ENCODE measurements at places on chromosomes 3 and 15. TPM values are rescaled to one million over a fixed set of nuclear protein-coding genes. Genes with fewer than 3 reads are reported as not detected.

DNA sequence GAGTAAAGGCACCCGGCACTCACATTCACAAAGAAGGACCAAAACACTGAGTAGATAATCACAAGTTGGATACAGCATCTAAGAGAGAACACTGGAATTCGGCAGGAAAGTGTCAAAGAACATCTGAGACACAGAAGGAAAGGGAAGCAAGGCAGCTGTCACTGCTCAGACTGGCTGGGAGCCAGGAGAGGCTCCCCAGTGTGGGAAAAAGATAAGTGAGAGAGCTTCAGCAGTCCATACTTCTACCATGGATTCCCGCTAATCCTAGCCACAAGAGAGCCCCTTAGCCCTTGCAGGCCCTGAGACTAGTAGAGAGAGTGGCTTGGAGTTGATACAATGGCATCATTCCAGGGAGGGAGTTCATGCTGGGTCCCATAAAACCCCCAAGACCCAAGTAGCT, 36.7 kb upstream of the CP start:
- peak; percentile 64 for DNase-seq
- H3K4me3 ChIP-seq, result no peak overlapping the region
- no peaks in the 10 kb centered on the region for H3K4me1 ChIP-seq
- no peak overlapping the region for H3K27ac ChIP-seq
- H3K36me3 ChIP-seq, result no peaks in the 10 kb centered on the region

- no peaks in the 10 kb centered on the region for H3K27me3 ChIP-seq
- no peak for DNase-seq
- no peak overlapping the region for H3K27ac ChIP-seq
Measured at GRCh38 chr3:191005790-191006189, 143.3 kb upstream of the GMNC start.

DNA sequence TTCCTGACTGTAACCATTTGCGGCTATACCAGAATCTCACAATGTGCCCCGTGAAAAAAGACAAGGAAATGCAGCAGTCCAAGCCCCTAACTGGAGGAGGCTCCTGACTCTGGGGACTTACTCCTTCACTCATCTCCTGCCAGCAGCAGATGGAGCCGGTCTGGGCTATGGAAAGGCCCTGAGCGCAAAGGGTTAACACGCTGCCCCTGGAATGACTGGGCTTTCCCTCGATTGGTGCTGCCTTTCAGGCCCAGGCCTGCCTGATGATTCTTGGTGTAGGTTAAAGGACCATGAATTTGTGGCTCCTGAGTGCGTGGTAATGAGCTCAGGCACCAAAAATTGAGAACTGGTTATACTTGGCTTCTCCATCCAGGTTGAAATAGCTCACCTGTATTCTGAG, 42.3 kb upstream of the GALNT15 start:
- H3K4me1 ChIP-seq, result peaks cover 24% of the 10 kb centered on the region
- no peak for DNase-seq
- H3K27me3 ChIP-seq, result no peaks in the 10 kb centered on the region

PP2D1 gene
- total RNA-seq, result not detected

ZNF662 gene
- total RNA-seq, result 22.7 TPM

SNAPC5 gene
- 19.2 TPM for total RNA-seq

TM4SF1 gene
- 177 TPM for total RNA-seq

ATR gene
- total RNA-seq, result 41.3 TPM
